ENCODE measurements at places on chromosomes 5 and 9.

GRCh38 chr5:35904443-35905132 lies 33.8 kb downstream of the CAPSL start:
- DNase-seq: no peak

- DNase-seq: no peak
Measured at GRCh38 chr5:72630081-72630480, 122.9 kb upstream of the ZNF366 start.

GRCh38 chr5:167944121-167944852 lies 347.2 kb upstream of the WWC1 start:
- no peak for DNase-seq

DNA sequence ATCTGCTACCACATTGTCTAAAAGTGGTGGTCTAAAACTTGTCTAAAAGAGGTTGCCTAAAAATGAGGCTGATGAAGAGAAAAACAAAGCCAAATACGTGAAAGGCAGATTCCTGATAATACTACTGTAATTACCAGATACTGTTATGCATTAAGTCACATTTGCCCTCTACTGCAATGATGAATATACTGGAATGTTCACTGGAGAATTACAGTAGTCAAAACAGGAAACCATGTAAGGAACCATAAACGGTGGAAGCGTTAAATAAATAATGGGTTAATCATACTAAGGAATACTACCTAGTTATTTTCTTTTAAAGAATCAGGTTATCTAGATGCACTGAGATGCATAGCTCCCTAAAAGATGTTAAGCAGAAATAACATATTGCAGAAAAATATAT lies 201.3 kb downstream of the MCTP1 start:
- DNase-seq: no peak

GRCh38 chr9:116365056-116365471 lies 211.5 kb downstream of the PAPPA start:
- DNase-seq: no peak

DNA sequence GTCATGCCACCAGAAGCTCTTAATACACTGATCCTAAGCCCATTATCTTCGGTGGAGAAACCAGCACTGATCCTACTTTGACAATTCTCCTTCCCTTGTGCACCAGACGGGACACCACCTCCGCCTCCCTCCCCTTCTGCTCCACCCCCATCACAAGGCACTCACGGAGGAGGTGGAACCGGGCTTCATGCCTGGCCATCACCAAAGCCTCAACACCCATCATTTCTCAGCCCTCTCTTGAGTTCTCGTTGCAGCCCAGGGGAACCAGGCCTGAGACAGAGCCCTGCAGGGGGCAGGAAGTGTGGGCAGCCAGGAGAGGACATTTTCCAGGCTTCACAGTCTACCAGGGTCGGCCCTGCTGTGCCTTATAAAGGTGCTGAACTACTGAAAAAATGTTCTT lies 160.5 kb downstream of the GOLPH3 start:
- DNase-seq: no peak

DNA sequence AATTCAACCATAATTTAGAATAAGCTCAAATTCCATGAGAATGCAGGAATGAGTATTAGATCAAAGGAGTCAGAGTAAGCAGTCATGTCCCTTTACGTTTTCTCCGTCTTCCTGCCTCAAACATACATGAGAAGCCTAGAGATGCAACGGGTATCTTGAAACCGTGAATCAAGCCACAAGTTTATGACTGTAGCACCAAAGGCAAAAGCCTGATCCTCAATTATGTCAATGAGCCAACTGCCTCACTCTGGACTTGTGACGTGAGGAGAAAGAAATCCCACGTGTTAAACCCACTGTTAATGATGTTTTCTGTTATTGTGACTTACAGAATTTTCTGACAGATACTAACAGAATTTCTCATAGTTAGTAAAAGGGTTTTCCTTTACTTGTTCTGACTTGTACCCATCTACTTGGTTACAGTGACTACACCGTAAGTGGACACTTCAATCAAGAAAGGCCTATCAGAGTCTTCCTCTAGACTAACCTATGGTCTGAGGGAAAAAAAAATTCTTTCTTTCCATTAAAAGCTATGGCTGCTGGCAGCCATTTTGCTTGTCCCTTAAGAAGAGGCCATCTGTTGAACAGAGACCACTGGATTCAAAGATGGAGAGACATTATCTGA lies 35.3 kb upstream of the HK3 start:
- DNase-seq: no peak

DNA sequence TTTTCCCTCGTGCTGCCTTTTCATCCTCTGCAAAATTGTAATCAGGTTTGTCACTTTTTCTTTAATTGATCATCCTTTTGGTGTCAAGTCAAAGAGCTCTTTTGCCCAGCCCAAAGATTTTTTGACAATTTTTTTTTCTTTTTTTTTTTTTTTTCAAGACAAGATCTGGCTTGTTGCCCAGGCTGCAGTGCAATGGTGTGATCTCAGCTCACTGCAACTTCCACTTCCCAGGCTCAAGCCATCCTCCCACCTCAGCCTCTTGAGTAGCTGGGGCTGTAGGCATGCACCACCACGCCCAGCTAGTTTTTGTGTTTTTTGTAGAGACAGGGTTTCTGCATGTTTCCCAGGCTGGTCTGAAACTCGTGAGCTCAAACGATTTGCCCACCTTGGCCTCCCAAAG lies 36.7 kb downstream of the CDK7 start:
- no peak for DNase-seq

DNA sequence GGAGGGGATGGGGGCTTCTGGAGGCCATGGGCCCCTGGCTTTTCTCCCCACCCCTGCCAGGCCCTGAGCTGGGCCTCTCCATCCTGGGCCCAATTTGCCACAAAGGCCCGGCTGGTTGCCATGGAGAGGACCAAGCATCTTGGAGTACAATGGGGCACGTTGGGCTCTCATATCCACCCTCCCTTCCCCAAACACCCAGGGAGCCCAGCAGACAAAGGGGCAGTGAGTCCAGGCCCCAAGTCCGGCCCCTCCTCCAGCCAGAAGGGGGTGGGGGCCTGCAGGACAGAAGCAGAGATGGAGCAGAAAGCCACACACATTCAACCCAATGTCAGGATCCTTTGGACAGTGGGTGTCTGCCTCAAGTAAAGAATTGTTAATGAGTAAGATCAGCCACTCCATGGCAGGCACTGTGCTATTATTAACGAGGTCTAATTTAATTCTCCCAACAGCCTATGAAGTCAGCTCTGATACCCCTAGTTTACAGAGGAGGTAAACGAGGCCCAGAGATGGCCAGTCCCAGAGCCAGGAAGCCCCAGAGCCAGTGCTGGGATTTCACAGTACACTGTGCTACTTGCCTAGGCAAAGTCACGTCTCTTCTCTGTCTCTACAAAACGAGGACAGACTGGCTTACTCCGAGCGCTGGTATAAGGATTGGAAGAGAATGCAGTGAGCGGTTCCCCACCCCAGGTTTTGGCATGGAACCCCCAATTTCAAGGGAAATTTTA lies 2.3 kb downstream of the CRB2 start:
- DNase-seq: no peak

GRCh38 chr5:157710882-157711281 lies 20.3 kb upstream of the THG1L start:
- DNase-seq: no peak

- no peak for DNase-seq
Measured at GRCh38 chr5:134813827-134814226, 31.9 kb upstream of the C5orf24 start.

GRCh38 chr5:37663538-37663937 lies 176.3 kb downstream of the GDNF start:
- no peak for DNase-seq

DNA sequence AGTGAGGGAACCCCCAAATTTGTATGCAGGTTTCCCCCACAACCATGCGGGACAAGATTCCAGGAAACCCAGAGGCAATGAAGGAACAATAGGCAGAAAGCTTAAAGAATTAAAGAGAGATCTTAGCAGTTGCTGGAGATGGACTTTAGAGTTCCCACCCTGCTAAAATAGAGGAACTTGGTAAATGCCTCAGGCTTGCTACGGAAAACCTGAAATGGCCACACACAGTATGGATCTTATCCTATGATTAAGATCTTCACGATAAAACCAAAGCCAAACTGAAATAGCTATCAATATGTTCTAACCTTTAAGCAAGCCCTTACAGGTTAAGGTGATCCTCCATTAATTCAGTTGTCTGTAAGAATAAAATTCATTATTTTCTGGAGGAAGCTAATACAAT lies 148.3 kb downstream of the RANBP17 start:
- DNase-seq: no peak

GRCh38 chr5:143646961-143647360 lies 165.0 kb upstream of the HMHB1 start:
- DNase-seq: no peak

DNA sequence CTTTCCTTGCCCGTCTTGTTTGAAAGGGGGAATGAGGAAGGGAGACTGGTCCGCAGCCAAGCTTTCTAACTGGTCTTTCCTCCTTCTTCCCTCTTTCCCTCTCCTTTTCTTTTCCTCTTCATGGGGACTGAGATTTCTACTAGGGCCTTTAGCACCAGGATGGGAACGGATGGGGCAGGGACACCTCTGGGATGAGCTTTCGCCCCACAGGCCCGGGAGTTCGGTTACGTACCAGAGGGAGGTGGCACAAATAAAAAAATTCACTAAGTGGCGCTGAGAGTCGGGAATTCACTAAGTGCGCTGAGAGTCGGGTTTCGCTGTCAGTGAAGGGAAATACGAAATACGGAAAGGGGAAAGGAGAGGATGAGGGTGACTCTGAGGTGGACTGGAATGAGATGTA lies 21.6 kb downstream of the BTNL9 start:
- DNase-seq: no peak
